Left colon (tissue), 2 donors: ENCODE measurements at places on chromosomes 1 and 21. TPM values are rescaled to one million over a fixed set of nuclear protein-coding genes. Genes with fewer than 3 reads are reported as not detected.
A peak's percentile ranks its signal among the peaks of the same experiment; 100 is the strongest.

- DNase-seq, result no peak
Observed at GRCh38 chr1:244874974-244875579, 10.7 kb upstream of the HNRNPU start.

DNA sequence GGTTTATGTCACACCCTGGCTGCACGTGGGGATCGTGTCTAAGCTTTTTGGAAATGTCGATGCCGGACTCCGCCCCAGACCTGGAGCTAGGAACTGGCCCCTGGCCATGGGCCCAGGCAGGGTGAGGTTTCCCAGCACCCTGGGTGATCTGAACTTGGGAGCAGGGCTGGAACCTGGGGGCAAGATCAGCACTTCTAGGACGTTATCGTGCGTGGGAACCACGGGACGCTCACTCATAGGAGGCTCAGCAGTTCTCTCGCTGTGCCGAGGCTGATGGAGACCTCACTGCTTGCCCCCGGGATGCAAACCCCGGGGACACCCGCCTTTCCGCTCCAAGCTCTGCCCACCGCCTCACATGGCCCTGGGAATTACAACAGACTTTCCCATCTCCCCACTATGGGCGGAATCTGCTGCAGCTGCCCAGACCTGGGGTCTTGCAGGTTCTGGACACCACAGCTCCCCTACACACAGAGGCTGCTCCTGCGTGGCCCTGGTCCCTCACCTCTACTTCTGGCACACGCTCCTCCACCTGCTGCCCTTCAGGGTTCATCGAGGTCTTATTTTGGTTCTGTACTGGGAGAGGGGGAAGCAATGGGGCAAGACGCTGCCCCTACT, 35.9 kb downstream of the COL18A1 start:
- no peak for DNase-seq

GRCh38 chr1:21671915-21672314, 2.8 kb upstream of the RAP1GAP start:
- DNase-seq, result no peak

- DNase-seq, result no peak
Observed at GRCh38 chr1:234926264-234926558, 202.4 kb downstream of the TOMM20 start.

Gene ARHGAP30
- 2.7 TPM for total RNA-seq

GRCh38 chr1:183983371-183984105, 54.0 kb downstream of the COLGALT2 start:
- DNase-seq, result no peak

Gene MORC3
- 23.4 TPM for total RNA-seq

GRCh38 chr1:115466433-115466832, 128.4 kb upstream of the NGF start:
- no peak for DNase-seq

DNA sequence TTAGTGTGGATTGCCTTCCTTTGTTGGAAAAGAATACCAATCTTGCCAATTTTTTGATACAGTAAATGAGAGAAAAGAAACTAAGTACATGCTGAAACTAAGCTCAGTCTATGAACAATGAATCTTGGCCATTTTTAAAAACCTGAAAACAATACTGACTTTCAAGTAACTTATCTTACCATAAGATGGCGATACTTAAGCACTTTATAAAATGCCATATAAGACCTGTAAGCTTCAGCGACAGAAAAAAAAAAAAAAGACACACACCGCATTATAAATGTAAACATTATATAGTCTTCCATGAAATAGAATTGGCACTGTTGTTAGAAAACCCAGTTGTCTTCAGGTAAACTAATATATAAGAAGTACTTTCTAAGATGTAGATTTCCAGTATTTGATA, 3.0 kb downstream of the OLFM3 start:
- no peak for DNase-seq

Gene IQCC
- 1.8 TPM for total RNA-seq

GRCh38 chr1:232744847-232745246, 60.4 kb upstream of the MAP10 start:
- DNase-seq, result no peak

DNA sequence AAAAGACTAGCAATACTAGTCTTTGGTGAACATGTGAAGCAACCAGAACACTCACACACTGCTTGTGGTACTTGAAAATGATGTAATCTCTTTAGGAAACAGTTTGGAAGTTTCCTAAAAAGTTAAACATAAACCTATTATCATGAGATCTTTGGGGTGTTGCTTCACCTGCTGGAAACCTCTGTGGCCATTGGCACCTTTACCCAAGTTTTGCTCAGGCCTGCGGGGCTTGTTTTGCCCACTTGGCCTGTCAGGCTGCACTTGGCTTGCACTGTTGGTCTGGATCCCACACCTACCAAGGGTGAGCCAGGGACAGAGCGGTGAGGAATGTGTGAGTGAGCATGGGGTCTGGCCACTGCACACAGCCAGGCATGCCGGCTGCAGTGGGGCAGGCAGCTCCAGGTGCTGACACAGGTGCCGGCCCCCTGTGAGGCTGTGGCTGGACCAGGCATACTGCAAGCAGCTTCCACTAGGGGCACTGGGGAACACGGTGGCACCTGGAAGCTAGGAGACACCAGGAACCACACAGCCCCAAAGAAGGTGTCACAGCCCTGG, 14.4 kb upstream of the FNBP1L start:
- no peak for DNase-seq

GRCh38 chr1:197614916-197615692, 160.2 kb downstream of the DENND1B start:
- DNase-seq, result no peak

Gene UBL4B
- total RNA-seq, result not detected

- peak; percentile 56 for DNase-seq
Observed at GRCh38 chr1:52403566-52404115, 582 bp downstream of the ORC1 start.
